ENCODE measurements at places on chromosomes 12 and 14.

- peak; percentile 83 for DNase-seq
These were observed 43.5 kb downstream of the TMX1 start for GRCh38 chr14:51283402-51284085.

GRCh38 chr12:3578557-3578956 lies 87.6 kb downstream of the PRMT8 start:
- DNase-seq: no peak

DNA sequence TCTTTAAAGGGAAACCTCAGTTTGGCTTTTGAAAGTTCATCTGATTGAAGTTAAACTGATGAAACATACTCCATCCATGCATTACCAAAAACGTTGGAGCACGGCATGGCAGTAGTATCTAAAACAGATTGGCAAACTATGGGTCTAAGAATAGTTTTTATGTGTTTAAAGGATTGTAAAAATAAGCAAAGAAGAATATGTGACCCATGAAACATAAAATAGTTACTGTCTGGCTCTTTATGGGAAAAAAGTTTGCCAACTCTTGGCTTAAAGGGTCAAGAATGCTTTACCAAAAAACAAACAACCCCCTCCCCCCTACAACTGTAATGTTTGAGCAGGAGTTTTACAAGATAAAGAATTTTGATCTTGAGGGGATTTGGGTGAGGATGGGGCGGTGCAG lies 32.6 kb downstream of the TRAF3 start:
- DNase-seq: no peak

GRCh38 chr12:106602076-106602475 lies 19.3 kb downstream of the RFX4 start:
- DNase-seq: no peak

DNA sequence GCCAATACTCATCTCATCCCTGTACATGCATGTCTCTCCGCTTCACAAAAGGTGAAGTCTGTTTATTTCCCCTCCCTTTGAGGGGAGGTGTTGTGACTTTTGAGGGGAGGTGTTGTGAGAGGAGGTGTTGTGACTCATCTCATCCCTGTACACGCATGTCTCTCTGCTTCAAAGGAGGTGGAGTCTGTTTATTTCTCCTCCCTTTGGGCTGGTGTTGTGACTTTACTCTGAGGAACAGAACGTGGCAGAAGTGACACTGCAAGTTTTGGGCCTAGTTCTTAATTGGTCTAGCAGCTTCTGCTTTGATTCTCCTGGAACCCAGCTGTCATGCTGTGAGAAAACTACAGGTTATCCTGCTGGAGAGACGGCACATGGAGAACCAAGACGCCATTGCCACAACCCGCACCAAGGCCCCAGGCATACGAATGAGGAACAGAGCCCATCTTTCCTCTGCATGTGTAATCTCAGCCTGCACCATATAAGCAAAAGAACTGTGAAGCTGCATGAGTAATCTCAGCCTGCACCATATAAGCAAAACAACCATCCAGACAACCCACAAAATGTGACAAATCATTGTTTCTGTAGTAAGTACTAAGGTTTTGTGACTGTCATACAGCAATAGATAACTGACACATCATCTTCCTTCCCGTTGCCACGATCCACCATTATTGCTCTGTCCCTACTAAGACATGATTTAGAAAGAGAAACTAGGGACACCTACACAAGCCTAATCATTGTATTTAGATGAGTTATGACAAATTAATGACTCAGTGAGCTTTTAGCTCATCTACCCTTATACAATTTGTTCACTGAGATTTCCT lies 30.0 kb downstream of the GALNT4 start:
- DNase-seq: no peak

DNA sequence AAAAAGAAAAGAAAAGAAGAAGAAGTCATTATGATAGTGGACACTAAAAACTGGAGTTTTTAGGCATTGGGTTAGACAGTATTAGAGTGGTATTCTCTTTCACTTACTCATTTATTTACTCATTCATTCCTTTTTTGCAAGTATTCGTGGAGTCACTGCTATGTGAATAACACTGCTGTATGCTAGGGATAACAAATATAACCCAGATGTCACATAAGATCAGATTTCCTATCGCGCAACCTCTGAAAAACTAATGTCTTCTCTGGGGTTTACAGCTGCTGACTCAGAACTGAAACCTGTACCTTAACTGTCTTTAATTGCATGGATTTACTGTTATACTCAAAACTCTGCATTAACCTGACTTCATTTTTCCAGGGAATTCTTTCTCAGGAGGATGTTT lies 353.7 kb downstream of the LRIG3 start:
- DNase-seq: no peak

DNA sequence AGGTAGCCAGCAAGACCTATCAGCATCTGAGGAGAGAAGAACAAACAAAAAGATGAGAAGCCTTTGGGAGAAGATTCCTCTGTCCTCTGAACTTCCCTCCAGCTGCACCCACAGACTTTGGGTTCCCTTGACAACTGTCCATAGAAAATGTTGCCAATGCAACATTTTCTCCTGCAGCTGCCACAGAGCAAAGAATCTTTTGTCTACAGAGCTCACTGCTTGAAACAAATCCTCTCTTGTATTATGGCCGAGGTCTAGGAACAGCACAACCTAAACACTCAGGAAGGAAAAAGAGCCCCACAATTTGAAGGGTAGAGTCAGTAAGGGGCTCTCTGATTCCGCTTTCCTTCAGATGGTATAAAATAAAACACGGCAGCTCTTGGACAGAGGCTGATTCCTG lies 14.3 kb downstream of the POMT2 start:
- peak; percentile 99 for DNase-seq

DNA sequence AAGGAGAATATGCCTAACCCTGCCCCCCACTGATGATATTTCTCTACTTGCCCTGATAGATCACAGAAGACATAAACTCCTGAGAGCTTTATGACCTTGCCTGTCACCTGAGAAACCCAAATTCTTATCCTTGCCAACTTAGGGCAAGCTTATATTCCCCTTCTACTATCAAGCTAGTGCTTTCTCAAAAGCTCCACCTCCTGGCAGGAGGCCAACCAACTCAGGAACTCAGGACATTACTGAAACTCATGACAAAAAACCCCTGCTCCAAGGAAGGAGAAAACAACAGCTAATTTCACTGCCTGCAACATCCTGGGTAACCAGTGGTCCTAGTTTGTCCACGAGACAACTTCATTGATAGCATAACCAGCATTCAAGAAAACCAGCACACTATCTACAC lies 60.9 kb upstream of the FSCB start:
- DNase-seq: no peak

GRCh38 chr12:121537814-121538698 lies 42.8 kb downstream of the KDM2B start:
- DNase-seq: no peak

- peak; percentile 82 for DNase-seq
These were observed 12.8 kb downstream of the DIP2B start for GRCh38 chr12:50517421-50518048.

DNA sequence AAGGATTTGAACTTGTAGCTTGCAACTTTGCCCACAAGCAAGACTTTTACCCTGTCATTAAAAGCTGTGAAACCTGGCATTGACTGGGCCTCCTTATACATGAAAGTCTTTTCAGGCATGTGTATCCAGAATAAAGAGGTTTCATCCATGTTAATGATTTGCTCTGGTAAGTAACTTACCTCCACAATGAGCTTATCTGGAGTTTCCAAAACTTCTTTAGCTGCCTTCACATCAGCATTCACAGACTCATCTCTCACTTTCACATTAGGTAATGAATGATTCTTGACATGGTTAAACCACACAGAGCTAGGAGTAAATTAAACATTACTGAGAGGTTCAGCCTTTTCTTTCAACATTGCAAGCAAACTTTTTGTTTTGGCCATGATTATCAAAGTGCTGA lies 234.4 kb upstream of the CLEC14A start:
- DNase-seq: no peak

- DNase-seq: no peak
These were observed 35.8 kb downstream of the GRIN2B start for GRCh38 chr12:13945641-13946040.

Measured in pons (tissue), 1 donor.